ENCODE measurements at places on chromosomes 12 and 14.

- DNase-seq = no peak
These were observed 10.1 kb downstream of the A2ML1 start for GRCh38 chr12:8832500-8832899.

DNA sequence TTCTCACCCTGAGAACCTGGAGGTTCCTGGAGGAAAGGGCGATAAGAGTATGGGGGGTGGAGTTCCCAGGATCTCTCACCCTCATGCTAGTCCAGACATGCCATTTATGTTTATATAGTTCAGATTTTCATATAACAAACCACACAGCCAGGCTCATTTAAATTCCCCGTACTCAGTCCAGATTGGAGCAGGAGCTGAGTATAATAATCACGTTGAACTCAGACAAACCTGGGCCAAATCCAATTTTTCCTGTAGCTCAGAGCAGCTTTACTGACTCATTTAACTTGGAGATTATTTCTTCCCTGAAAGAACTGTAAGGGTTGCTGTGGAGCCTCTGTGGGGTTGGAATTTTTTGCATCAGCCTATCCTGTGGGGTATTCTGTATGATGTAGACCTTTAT is 660.8 kb downstream of the TMEM121 start:
- DNase-seq = no peak

- no peak for DNase-seq
These were observed 28.4 kb upstream of the AP4S1 start for GRCh38 chr14:30996892-30997659.

GRCh38 chr14:46988312-46988711 is 336.7 kb upstream of the RPL10L start:
- DNase-seq = no peak

- no peak for DNase-seq
These were observed 151.8 kb upstream of the FKBP4 start for GRCh38 chr12:2642896-2643425.

DNA sequence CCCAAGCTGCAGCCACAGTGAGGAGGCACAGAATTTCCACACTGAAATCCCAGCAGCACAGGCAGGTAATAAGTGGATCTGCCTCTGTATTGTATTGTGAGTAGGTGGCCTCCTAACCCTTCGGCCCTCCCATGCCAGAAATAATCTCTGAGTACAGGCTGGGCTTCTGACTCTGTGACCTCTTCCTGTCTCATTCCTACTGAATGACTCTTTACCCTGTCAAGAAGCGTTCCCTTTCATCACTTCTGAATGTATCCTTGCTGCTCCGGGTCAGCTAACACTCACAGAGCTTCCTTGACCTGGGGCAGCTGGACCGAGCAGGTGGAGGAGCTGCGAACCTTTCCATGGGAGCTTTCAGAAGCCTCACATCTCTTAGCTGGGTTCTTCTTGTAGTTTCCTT is 119.6 kb downstream of the SLC8A3 start:
- no peak for DNase-seq

- DNase-seq = no peak
These were observed 64.5 kb downstream of the SEC23A start for GRCh38 chr14:39038542-39038941.

DNA sequence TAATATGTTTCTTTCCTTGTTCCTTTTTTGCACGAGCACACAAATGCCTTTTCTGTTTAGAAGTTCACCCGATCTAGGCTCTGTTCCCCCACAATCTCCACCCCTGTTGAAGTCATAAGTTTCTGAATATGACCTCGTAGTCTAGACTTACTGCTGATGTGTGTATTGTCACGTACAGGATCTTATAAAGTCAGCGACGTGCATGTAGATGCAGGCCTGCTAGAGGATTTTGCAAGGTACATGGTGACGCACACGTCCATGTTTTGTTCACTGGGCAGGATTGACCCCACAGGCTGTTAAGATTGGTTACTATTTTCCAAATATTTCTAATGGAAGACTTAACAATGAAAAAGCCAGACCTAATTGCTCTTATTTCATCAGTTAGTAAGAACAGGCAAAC is 46.2 kb upstream of the CCDC91 start:
- no peak for DNase-seq

DNA sequence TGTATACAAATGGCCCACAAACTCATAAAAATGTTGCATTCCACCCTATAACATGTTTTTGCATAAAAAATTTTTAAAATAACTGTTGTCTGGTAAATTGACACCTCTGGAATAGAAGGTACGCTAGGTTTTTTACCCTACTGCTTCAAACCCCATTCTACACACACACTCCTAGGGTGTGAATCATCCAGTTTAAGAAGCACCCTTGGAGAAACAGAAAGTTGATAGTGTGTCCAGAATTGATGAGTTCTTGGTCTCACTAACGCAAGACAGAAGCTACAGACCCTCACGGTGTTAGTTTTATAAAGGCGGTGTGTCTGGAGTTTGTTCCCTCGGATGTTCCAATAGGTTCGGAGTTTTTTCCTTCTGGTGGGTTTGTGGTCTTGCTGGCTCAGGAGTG is 158.5 kb downstream of the KLRB1 start:
- DNase-seq = no peak

DNA sequence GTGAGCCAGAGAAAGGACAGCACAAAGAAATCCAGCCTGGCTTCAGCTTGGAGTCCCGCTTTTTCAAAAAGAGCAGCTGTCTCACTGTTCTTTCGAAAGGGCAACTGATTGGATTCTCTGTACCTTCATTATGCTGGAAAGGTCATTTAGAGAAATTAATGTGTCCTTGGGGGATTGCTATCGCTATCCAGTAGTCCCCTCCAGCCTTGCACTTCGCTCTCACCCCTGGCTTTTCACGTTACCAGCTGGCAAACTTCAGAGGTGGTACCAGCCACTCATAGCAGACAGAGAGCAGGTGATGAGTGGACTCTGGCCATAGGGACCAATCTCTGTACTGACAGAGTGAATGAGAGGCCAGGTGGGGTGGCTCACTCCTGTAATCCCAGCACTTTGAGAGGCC is 11.8 kb upstream of the NUAK1 start:
- DNase-seq = no peak

GRCh38 chr12:8780389-8780788 is 42.0 kb upstream of the A2ML1 start:
- peak; percentile 14 for DNase-seq

GRCh38 chr12:102026728-102027127 is 35.1 kb downstream of the WASHC3 start:
- no peak for DNase-seq

DNA sequence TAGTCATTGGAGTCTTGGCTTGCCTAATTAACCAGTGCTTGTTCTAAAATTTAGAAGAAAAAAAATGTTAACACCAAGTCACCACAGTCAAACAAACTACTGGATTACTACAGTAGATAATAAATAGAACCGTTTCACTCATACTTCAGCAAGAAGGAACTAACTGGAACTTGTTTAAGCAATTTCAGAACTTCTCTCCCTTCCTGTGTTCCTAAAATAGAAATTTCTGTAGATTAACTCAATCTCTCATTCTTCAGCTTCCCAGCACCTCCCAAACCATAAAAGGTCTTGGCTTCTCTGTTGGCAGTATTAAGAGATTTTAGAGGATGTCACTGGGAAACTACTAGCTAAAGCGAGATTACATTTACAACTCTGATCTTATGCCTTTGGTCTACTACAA is 18.6 kb downstream of the GNS start:
- no peak for DNase-seq

- DNase-seq = no peak
These were observed 4.3 kb downstream of the CCDC196 start for GRCh38 chr14:66490143-66491111.

DNA sequence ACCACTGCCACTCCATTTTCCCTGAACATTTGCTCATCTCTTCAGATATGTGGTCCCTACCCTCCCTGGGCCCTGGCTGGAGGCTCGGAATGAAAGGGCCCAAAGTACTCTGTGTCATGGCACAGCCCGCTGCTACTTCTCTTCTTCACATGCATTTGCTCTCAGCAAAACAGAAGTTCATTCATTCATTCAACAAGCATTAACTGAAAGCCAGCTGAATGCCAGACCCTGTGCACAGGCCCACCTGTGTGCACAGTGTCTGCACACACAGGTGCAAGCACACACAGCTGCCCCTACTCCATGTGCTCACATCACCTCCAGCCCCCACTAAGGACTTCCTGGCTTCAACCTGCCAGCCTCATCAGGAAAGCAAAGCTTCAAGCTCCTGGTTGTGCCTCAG is 7.8 kb downstream of the WNT1 start:
- no peak for DNase-seq

- no peak for DNase-seq
These were observed 21.1 kb downstream of the CCDC77 start for GRCh38 chr12:422526-422925.

DNA sequence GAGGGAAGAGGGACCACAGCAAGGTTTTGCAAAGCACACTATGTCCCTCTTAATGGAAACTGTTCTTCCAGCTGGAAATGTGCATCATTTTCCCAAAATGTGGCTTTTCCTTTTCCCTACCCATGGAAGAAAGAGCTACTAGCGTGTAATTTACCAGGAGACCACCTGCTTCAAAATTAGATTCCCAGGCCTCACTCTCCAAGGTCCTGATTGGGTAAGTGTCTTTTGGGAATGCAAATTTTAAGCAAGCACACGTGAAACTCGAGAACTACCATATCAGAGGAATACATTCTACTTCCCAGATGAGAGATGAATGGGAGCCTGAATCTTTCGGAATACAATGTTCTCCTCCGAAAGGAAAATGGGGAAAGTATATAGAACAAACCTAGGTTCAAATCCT is 201.6 kb upstream of the NOS1 start:
- no peak for DNase-seq

GRCh38 chr14:39419272-39419671 is 13.0 kb downstream of the FBXO33 start:
- no peak for DNase-seq

DNA sequence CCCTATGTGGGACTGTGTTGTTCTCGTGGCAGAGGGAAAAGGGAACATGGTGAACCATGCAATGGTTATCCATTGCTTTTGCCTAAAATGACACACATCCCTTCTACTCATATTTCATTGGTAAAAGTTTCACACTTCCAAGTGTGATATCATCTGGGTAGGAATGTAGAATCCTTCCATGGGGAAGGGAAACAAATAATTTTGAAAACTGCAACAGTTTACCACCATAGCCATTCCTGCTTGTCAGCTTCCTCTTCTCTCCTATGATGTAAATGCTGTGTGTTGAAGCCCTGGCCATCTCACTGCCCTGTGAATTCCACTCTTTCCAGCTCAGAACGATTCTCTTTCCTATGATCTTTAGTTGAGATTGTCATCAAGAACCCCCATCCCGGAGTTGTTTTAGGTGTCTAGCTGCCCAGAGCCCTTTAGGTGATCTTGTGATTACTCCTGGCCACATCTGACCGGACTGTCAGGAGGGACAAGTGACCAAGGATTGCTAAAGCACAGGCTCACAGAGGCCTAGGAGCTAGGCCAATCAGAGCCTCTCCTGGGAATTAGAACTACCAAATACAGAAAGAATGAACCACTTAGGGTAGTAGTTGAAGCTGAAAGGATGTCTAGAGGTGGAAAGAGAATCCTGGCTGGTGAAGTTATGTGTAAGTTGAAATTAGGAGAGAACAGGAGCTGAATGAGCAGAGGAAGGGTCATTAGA is 84.6 kb downstream of the VCPKMT start:
- DNase-seq = no peak

DNA sequence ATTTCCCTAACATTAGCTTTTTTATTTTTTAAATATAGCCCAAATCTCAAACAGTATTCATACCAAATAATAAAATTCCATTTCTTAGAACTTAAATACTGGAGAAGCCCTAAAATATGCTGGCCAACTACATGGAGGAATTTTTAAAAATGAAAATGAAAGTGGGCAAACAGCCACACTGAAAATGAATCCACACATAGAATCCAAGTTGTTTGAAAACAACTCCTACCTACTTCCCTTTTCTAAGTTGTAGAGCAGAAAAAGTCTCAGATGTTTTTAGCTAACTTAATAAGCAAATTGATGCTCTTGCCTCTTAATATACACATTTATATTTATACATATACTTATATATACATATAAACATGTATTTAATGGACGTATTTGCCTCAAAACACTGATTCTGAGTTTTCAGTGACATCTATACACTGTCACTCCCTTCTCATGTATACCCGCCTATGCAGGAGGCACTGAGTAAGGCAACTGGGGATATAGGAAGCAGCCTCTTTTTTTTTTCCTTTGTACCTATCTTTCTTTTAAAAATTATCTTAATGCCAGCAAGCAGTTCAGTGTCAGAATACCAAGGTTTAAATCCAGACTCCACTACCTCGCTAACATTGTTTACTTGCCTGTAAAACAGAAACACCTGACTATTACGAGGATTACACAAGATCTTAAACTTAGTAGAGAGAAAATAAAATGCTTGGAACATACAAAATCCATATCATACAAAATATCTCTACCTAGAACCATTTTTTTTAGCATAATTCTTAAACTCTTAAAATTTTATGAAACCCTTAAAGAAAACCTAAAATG is 13.3 kb downstream of the DICER1 start:
- no peak for DNase-seq

- peak; percentile 67 for DNase-seq
These were observed 118.7 kb upstream of the TMCC3 start for GRCh38 chr12:94769047-94769420.

GRCh38 chr14:94702629-94703028 is 67.3 kb downstream of the GSC start:
- no peak for DNase-seq

DNA sequence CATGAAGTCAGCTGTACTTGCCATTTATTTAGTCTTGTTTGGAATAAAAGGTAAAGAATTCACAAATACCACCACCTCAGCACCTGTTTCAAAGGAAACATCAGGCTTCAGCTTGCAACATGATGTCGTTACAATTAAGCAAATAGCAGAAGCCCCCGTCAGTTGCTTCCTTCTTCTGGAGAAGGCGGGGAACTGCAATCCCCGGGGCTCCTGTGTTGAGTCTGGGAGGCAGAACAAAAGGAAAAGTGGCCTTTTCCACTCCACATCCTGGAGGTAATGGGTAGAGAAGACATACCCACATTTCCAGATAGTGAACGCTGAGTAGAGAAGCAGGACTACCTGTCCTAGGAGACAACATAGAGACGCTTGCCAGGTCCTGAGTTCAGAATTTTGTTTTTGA is 92.8 kb downstream of the DNAH10 start:
- DNase-seq = no peak

- no peak for DNase-seq
These were observed 85.1 kb upstream of the NID2 start for GRCh38 chr14:52153939-52154338.
